ENCODE measurements at places on chromosomes 11 and 22.

DNA sequence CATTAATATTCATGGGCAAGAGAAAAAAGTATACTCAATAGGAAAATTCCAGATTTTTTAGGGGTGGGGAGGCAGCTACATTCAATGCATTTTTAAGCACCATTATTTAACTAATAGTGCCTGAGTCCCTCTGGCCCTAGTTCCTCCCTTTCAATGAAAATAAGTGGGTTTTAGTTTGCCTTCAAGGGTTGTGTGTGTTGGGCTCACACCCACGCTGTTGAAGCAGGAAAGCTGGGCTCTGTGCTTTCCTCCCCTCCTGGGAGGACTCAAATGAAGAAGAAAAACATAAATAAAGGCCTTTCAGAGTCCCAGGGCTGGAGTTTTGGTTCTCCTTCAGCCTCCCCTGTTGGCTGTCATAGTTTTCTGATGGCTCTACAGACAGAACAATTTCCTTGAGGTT is 366.2 kb downstream of the MIAT start:
- no peak for DNase-seq

GRCh38 chr11:12149672-12150225 is 39.4 kb downstream of the MICAL2 start:
- DNase-seq: no peak

DNA sequence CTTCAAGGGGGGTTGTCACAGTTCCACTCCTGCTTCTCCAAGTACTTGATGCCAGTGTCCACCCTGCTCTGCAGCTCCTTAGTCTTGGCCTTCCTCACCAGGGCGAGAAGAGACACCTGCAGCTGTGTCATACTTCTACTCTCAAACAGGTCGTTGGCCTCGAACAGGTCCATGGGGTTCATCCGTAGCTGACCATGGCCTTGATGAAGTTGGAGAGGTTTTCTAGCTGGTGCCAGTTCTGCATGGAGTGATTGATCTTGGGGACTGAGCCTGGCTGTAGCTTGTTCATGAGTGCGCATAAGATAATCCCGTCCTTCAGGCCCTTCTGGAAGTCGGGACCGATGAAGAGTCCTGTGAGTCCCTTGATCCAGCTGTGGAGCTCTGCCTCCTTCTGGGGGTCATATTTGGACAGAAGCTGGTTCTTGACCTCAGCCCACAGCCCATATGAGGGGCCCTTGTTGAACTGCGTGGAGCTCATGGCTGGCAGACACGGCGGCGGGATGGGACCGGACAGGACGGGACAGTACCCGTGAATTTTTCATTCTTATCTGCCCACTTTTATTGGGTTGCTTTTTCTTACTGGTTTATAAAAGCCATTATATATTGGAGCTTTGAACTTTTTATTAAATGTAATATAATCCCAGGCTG is 33.4 kb upstream of the HORMAD2 start:
- no peak for DNase-seq

DNA sequence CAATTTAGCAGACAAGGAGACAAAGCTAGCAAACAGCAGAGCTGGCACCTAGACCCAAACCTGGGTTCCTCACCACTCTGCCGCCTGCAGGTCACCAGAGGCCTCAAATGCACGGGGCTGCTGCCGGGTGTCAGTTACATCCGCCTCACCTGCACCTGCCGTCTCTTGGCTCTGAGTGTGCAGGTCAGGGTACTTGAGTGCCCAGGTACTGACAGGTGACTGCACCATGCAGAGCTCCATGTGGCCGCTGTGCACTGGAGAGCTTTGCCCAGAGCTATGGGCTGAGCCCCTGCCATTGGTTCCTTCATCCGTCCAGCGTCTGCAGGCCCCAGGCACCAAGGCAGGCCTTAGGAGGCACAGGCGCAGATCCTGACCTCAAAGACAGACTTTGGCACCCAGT is 35.0 kb downstream of the PDGFB start:
- DNase-seq: no peak

DNA sequence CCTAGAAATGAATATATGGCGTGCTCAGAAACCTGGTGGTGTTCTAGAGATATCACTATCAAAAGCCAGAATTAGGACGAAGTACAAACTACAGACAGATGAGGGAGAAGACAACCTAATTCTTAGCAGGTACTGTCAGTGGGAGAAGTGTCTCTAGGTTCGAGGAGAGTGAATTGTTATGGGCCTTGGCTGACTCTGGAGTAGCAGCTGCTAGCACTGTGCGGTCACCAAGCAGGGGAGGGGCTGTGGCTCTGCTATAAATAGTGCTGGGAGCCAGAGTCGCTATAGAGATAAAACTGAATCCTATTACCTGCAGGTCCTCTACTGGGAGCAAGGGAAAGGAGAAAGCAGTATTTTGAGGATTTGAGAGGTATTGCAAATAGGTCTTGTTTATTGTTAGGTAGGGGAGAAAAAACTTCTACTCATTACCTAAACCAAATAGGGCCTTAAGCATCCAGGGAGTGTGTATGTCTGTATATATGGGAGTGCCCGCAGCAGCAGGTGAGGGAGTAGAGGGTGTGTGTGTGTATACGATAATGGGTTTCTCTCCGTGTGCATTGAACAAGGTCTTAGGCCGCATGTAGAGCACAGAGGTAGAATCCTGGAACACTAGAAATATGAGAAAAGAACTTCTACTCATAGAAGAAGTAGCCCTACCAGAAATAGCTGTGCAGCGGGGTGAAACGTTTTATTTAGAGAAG is 2.2 kb downstream of the MADD start:
- no peak for DNase-seq

DNA sequence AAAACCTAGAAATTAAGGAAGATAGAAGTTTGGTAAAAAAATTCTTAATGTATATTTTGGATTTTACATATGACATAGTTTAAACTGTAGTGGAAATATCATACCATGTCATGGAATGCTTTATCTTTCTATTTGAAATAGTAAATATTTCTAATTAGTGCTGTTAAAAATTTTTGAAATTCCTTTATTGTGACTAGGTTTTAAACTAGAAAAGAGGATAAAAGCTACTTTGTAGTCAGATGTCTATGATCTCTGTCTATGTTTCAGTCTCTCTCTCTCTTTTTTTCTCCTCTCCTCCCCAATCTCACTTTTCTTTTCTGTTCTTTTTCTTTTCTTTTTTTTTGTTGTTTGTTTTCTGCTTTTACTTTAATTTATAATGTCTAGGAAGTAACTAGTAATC is 226.2 kb downstream of the TMEM135 start:
- DNase-seq: no peak

DNA sequence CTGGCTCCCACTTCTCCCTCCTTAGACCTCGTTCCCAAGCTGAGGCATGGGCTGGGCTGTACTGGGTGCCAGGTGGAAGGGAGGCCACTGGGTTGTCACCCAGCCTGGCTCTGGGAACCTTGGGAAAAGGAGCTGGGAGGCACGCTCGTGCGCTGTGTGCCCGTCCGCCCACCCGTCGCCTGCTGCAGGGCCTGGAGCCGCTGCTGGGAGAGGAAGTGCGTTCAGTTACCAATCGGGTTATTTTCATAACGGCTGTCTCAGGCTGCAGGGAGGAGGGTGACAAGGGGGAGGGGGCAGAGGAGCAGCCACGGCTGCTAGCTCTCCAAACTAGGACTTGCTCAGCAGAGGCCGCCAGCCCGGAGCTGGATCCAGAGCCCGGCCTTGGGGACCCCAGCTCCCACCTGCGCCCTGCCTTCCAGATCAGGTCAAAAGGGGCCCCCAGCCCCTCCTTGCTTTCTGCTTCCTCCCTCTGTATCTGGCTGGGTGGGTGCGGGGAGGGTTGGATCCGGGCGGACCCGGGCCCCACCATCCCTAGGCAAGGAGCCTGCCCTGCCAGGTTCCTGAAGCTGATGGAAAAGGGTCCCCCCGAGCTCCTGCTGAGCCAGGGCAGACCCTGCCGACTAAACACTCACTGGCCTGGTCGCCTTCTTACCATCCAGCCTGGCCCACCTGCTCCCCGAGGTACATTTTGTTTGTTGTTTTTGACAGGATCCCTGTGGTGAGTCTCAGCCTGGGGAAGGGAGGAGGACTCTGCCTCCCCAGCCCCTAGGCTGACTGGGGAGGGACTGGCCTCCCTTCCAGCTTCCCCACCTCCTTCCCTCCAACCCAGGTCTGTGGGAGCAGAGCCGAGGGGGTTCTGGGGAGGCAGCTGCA is 14.3 kb downstream of the DGKZ start:
- peak; percentile 83 for DNase-seq

GRCh38 chr11:122617297-122617696 is 38.2 kb upstream of the UBASH3B start:
- DNase-seq: no peak

DNA sequence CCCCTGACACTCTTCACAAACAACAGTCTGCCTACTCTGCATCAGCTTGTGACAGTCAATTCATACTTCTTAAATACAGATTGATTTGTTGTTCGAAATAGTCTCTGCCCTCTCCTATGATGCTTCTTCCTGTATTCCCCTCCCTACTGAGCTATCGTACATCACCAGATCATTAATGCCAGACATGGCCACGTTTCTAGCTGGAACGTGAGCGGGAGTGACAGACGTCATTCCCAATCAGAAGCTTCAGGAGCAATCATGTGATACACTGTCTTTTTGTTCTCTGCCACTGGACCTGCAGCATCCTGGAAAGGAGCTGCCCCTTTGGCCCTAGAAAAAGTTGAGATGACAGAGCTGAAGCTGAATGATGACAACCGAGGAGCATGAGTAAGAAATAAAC is 48.5 kb downstream of the CSNK2A3 start:
- DNase-seq: no peak

DNA sequence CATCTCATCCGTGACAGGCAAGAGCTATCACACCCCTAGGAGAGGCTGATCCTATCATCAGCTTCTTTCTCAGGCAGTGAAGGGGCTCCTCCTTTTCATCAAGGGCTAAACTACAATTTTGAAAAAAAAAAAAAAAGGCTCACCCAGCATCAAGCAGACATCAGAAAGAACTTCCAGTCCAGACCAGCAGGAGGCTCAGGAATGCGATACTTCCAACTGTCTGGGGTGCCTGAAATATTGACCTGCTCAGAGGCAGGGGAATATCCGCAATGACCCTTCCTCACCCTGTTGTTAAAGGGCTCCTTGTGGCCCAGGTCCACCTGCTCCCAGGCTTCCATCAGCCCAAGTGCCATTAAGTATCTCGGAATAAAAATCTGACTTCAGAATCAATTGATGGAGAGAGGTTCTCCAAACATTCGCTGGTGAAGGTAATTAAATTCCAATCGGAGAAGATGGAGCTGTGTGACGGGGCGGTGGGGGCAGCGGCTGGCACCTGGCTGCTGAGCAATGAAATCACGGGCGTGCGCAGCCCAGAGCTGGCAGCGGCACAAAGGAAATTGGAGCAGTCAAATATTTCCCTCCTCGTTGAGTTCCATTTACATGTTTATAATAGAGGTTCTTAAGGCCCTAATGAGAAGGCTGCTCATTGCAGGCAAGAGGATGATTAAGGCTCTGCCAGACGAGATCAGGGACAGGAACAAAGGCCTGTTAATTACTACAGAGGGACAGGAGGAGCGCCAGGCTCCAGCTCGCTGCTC is 69.0 kb upstream of the THY1 start:
- DNase-seq: no peak

GRCh38 chr22:22123118-22123959 is 121.2 kb upstream of the VPREB1 start:
- no peak for DNase-seq

GRCh38 chr22:28582806-28583205 is 96.8 kb downstream of the TTC28 start:
- peak; percentile 17 for DNase-seq

GRCh38 chr11:11898648-11899047 is 56.9 kb downstream of the USP47 start:
- no peak for DNase-seq

DNA sequence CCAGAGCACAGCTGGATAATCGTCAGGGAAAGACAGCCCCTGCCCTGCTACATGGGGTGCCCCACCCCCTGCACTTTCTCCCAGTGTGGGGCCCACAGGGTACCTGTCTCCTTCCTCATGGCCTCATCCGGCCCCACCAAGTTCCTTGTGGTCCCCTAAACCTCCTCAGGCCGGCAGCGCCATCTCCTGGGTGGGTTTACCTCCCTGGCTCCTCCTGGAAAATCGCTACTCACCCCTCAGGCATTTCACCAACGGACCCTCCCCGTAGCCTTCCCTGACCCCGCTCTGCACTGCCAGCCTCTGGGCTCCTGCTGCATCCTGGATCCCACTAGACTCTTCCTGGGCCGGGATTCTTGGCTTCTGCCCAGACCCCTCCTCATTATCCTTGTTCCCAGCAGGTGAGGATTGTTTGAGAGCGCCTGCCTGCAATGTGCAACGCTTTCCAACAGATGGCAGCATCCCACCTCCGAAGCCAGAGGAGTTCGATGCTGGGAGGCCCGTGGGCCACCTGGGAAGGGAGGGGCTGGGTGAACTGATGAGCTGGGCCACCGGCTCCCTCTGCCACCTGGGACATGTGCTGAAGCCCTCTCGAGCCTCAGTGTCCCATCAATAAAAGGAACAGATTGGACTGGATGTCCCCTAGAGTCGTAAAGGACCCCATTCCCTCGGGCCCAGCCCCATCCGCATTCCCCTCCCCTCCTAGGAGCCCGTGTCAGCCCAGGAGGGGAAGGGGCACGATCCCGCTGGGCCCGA is 44.2 kb upstream of the TTLL12 start:
- DNase-seq: peak; percentile 96

GRCh38 chr11:18650859-18651557 is 16.9 kb upstream of the SPTY2D1 start:
- peak; percentile 73 for DNase-seq

DNA sequence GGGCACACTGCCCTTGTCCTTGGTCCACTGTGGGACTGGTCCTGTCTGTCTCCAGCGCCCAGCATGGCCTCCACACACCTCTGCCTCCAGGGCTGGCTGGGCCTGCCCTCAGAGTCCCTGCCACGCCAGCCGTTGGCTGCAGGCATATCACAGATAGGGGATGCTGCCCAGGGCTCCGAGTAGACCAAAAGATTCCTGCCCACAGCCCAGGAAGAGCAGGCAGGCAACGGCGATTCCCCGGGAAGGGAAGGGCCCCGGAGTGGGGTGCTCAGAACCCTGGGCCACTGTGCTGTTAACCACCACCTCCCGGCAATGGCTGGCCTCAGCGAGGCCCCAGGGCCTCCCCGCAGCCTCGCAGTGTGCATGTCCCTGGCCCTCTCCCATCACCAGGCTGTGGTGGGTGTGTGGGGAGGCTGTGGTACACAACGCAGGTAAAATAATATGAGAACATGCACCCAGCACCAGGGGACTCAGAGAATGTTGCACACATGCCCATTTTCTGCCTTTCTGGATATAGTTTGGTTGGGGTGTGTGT is 2.2 kb downstream of the IFITM5 start:
- peak; percentile 51 for DNase-seq

Data from H7 (cell line).